NCI-H187 treated with DMSO at 0.1 percent for 48 hours (cell line): ENCODE measurements at places on chromosomes 3 and 15.

GRCh38 chr3:140767566-140767965 is 89.7 kb downstream of the TRIM42 start:
- DNase-seq = no peak

GRCh38 chr3:183254487-183255347 is 1.7 kb downstream of the B3GNT5 start:
- DNase-seq = no peak

DNA sequence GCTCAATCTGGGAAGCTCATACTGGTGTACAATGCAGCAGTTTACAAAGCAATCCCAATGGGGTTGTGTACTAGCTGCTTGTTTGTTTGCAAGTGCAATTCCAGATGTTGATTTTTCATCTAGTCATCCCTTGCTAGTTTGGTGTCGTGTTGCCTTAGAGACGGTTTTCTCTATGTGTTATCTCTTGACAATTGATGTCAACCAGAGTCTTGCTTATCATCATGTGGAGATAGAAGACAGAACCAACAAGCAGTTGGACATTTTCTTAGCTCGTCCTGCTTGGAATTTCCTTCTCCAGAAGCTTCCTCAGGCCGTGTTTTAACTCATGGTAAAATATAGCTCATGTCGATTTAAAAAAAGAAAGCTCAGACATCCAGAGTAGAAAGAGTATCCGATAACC is 262.0 kb upstream of the KCNH8 start:
- DNase-seq = no peak

- no peak for DNase-seq
Measured at GRCh38 chr15:64586984-64587383, 126.6 kb downstream of the ZNF609 start.

DNA sequence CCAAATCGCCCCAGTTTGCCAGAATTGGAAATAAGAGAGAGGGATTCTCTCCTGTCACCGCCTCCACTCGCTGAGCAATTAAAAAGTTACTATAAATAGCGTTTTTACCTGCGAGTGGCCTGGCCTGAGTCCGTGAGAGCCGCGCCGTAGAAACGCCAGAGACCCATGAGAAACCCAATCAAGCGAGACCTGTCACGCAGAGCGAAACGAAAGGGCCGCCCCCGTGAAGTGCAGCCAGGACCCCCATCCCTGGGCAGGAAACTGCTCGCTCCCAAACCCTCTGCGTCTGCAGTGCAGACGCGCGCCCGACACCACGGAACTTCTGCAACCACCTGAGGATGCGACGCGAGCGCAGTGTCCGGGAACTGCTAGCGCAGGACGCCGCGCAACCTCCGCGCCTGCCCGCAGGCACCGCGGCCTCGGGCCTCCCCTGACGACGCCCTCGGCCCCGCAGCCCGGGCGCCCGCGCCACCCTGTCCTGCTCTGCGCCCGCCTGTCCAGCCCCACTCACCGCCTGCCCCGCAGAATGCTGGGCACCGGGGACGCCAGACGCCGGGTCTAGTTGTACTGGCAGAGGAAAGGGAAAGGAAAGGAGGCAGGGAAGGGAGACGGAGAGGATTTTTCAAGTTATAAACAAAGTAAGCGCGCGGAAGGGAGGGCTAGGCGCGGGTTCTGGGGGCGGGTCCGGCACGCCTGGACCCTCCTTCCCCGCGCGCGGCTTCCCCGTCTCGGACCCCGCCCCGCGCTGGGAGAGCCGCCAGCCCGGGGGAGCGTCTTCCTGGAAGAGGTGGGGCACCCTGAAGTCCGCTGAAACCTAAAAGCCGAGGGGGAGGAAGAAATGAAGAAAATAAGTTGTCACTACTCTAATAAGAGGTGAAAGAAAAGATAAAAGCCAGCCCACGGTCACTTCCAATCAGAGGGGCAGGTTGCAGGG is at the start of gene PLSCR4:
Gene PLSCR4 (minus strand): TSS at position 657 of the 934 bp plus-strand sequence. CDS start 29,034 bp downstream, outside the sequence.
- DNase-seq = no peak

DNA sequence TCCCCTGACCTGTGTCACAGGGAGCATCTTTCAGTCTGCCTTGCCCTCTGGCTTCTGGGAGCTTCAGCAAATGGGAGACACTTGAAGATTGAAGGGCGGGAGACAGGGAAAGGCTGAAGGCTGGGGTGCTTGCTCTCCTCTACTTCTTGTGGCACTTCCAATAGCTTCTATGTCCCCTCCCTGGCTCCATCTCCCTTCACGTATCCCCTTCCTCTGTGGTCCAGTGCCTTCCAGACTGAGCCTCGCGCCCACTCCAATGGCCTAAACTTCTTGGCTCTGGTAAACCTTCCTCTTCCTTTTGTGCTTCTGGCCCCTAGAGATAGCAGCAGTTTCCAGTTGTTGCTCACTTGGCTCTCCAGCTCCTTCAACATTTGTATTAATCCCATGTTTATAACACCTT is 69.8 kb upstream of the TOPAZ1 start:
- no peak for DNase-seq
